ENCODE measurements at places on chromosomes 1 and 21. TPM values are rescaled to one million over a fixed set of nuclear protein-coding genes. Genes with fewer than 3 reads are reported as not detected.

FAM3B gene
- total RNA-seq, result 0.49 TPM

GSTM5 gene
- total RNA-seq, result 0.44 TPM

CNIH3 gene
- total RNA-seq, result 13.2 TPM

OR14K1 gene
- not detected for total RNA-seq

SHE gene
- 2.4 TPM for total RNA-seq

DNASE2B gene
- not detected for total RNA-seq

GBP6 gene
- not detected for total RNA-seq

PHF13 gene
- total RNA-seq, result 16.1 TPM

HMCN1 gene
- 0.43 TPM for total RNA-seq

CFHR3 gene
- not detected for total RNA-seq

HSPA13 gene
- total RNA-seq, result 35.6 TPM

VWA1 gene
- 19.3 TPM for total RNA-seq

UBIAD1 gene
- total RNA-seq, result 20.1 TPM

CFAP45 gene
- total RNA-seq, result 30.7 TPM

All from motor neuron (in vitro differentiated cells).